Dermis microvascular lymphatic vessel endothelial cell (primary cell): ENCODE measurements at places on chromosomes 12 and 14.
A peak's percentile ranks its signal among the peaks of the same experiment; 100 is the strongest.

DNA sequence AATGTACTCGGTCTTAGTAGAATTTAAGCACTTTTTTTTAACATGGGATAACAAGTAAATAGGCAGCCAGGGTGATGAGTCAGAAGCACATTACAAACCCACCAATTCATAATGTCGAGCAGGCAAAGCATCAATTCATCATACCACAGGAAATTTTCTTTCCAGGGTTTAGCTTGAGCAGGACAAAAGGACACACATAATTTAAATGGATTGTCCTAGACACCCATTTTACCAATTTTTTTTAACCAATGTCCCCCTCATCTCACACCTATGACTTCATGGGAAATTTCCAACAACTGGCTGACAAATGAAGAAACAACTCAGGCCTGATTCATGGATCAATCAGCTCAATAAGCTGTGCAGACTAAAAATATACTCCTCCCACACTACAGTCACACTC, 58.8 kb upstream of the FOXG1 start:
- DNase-seq, result no peak

GRCh38 chr12:64687816-64688215, 71.4 kb downstream of the GNS start:
- DNase-seq, result no peak

DNA sequence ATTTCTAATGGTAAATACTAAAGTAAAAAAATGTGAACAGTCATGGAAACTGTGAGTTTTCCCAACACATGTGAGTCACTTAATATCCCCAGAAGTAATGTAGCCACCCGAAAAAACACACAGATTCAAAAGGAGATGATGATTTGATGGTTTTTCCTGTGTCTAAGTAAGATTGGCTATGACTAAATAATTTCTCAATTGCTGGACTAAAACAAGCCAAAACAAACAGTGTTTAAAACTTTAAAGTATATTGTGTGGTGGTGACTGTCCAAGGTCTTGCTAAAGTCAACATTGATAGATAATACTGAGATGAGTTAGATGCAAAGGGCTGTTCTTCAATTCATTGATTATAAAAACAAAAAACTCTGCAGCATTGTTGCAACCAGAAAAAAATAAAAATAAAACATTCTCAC, 89.6 kb upstream of the SOX5 start:
- DNase-seq, result peak; percentile 56

GRCh38 chr14:63343878-63344277, 25.1 kb upstream of the GPHB5 start:
- no peak for DNase-seq

- DNase-seq, result no peak
Observed at GRCh38 chr12:68924546-68924945, 8.4 kb downstream of the CPM start.

DNA sequence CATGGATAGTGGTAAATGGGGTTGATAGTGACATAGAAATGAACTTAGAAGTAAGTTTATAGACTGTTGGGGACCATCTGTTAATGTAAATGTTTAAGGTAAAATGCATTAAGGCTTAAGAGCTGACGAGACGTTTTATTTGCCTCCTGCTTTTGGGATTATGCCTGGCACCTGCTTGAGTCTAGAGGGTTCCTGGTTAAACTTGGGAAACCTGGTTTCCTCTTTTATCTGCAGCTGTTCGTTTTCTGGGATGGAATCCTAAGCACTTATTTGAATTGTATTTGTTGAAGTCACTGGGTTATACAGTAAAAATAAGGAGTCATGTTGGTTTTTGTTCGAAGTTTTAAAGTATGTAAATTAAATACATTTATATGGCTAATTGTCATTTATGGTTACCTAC, 914.7 kb downstream of the NRXN3 start:
- no peak for DNase-seq

DNA sequence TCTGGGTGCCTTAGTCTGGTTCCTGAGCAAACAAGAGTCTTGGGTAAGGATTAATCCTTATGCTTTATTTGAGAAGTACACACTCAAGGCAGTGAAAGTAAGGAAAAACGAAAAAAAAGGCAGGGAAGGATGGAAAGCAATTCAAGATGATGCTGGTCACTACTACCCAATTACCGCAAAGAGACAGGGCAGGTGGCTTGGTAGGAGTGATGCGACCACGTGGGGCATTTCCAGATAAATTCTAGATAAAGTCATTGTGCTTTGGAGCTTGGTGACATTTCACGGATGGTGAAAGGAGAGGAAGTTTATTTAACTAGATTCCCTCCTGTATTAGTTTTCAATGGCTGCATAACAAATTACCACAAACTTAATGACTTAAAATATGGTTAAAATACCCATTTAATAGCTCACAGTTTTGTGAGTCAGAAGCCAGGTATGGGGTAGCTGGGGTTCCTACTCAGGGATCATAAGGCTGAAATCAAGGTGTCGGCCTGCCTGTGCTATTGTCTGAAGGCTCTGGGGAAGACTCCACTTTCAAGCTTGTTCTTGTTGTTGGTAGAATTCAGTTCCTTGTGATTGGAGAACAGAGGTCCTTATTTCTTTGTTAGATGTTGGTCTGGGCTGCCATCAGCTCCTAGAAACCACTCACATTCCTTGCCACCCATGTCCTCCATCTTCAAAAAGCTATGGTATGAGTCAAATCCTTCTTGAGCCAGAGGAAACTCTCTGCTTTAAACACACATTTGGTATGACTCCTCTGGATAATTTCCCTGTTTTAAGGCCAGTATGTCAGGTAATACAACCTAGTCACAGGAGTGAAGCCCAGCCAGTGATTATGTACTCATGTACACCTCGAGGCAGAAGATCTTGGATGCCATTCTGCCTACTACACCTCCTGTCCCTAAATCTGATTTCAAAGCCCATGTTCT, 5.6 kb upstream of the HMGA2 start:
- DNase-seq, result no peak

- peak; percentile 58 for DNase-seq
Observed at GRCh38 chr14:23045419-23046357, 3.7 kb downstream of the PSMB11 start.
